ENCODE measurements at places on chromosomes 3 and 15.

DNA sequence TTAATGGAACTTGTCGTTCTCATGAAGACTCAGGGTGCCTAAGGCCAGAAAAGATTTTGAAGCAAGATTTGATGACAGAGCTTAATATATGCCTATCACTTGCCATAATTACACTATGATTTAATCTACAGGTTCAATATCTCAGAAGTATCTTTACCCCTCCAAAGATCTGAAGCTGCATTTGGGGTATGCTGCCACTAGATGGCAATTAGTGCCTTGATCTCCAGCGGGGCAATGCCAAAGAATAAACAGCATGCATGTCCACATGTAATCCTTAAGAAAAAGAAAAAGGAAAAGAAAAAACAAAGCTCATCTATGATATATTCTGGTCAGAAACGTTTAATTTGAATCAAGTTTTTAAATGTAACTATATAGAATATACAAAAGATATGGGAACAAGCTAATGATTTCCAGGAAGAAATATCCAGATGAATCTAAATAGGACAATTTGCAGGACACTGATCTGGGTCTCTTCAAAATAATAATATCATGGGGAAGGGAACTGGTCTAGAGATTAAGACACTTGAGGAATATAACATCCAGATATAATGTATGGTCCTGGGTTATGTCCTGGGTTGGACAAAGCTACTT is 55.0 kb upstream of the SOX14 start:
- no peak for DNase-seq

DNA sequence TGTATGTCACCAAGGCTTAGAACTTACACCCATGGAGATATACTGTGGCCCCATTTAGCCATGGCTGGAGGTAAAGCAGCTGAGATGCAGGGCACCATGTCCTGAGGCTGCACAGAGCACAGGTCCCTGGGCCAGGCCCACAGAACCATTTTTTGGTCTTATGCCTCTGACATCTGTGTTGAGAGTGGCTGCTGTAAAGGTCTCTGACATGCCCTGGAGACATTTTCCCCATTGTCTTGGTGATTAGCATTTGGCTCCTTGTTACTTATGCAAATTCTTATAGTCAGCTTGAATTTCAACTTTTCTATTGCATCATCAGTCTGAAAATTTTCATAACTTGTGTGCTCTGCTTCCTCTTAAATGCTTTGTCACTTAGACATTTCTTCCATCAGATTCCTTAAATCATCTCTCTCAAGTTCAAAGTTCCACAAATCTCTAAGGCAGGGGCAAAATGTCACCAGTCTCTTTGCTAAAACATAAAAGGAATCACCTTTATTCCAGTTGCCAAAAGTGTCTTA is 701.3 kb downstream of the EPHA3 start:
- no peak for DNase-seq

- no peak for DNase-seq
Observed at GRCh38 chr3:143265501-143266070, 146.0 kb downstream of the CHST2 start.

- no peak for DNase-seq
Observed at GRCh38 chr15:98446083-98446482, 202.3 kb upstream of the IGF1R start.

GRCh38 chr3:186119499-186119898 is 10.6 kb upstream of the ETV5 start:
- no peak for DNase-seq

GRCh38 chr3:113285226-113285625 is 73.9 kb downstream of the BOC start:
- DNase-seq: no peak

GRCh38 chr3:85838921-85839320 is 880.1 kb downstream of the CADM2 start:
- DNase-seq: no peak

DNA sequence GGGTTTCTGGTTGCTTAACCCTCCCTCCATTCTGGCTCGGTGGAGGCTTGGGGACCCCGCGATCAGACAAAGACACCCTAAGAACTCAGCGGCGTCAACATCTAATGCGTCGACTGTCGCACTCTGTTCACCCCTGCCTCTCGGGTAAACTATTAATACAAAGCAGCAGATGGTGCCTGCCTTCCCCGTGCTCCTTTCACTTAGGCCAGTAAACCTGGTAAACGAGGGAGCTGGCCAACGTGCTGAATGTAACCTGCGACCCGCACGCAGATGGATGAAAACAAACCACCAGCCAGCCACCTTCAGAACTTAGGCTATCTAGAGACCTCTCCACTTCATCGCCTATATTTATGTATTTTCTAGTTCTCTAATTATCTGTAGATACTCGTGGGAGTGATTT is 848 bp upstream of the CADPS start:
- no peak for DNase-seq

DNA sequence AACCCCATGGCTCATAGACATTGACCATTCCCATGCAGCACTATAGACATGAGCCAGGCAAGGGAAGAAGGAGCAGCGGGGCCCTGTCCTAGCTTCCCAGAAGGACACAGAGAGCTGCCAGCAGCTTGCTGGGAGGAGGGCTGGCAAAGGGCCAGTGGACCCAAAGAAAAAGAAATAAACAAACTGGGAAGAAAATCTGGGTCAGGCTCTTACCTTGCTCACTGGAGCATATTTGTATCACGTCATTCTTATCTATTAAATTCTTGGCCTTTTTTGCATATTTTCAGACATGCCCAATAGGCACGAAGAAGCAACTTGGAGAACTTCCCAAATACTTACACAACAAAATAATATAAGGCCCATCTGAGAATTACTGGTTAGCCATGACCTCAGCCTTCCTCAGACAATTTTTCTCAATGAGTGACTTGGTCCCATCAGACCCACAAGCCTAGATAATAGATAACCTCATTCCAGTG is 28.4 kb downstream of the RASGRP1 start:
- no peak for DNase-seq

DNA sequence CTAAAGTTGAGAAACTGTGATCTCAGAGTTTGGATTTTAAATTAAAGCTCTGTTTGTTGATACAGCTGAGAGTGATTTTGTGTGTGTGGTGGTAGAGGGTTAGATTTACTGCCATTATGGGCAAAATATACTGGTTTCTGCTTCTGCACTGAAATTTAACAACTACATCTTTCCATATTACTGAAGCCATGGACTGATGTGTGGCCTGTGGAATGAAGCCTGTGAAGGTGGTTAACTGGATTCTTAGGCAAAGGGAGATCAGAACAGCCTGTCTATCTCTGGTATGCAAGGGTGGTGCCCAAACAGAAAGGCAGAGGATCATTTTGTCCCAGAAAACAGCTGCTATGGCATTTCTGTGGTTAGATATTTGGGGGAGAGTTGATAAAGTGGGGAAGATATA is 297.3 kb upstream of the THBS1 start:
- DNase-seq: no peak

DNA sequence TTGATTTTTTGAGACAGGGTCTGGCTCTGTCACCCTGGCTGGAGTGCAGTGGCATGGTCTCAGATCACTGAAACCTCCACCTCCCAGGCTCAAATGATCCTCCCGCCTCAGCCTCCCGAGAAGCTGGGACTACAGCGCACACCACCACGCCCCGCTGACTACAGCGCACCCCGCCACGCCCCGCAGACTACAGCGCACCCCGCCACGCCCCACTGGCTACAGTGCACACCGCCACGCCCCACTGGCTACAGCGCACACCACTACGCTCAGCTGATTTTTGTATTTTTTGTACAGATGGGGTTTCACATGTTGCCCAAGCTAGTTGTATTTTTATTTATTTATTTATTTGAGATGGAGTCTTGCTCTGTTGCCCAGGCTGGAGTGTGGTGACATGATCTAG is 35.6 kb downstream of the SLC51A start:
- DNase-seq: no peak

GRCh38 chr15:42037656-42038055 is 16.8 kb upstream of the PLA2G4E start:
- no peak for DNase-seq

DNA sequence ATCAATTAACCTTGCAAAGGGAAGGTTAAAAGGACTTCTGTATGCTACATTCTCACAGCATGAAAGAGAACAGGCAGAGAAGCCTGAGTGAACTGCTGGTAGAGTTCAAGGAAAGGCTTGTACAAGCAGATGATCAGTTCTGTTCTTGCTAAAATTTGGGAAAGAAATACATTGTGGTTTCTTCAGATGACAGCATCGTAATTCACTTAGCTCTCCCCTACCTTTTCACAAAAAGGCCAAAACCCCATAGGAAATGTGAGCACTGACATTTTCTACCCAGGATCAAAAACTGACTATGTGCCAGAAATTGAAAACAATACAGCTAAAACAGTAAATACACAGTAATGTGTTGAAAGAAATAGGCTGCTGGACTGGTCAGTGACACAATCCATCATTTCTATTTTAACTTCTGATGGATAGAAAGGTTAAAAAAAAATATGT is 216.4 kb downstream of the DPH6 start:
- no peak for DNase-seq

- DNase-seq: no peak
Observed at GRCh38 chr3:116378077-116378476, 67.2 kb downstream of the LSAMP start.

GRCh38 chr15:100264994-100265640 is 76.7 kb downstream of the ADAMTS17 start:
- DNase-seq: no peak

DNA sequence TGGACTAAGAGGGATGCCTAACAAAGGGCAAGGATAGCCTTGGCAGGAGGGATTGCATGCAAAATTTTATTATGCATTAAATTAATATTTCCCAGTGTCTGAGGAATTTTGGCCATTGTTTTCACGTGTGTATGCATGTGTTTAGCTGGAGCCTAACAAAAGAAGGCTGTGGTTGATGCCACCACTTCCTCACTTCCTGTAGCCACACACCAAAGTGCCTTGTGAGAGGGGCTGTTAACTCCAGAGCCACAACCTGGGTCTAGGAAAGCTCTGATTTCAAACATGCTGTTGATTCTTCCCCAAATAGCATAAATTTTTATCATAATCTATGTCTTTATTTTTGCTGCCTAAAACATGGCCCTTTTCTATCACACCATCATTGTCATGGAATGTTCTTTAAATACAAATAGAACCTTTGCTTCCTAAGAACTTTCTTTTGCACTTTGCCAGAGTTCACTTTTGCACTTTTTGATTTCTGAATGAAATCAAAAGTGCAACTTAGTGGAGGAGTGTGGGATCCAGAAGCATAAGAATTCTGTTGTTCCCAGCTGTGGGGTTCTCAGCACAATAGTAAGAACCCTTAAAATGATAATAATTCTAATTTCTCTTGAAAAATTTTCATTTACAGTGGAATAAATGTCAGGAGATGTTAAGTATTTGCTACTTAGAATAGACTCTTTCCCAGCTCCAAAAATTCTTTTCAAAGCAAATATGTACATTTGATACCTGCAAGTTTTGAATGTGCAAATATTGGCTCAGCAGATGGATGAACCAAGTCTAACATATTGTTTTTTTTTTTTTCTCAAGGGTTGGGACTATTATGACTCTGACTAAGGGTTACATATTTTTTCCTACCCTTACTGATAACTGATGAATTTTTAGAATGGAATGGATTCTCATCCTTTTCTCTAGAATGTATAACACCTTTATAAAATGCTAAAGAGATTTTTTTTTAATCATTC is 35.6 kb upstream of the SPTSSB start:
- DNase-seq: no peak

DNA sequence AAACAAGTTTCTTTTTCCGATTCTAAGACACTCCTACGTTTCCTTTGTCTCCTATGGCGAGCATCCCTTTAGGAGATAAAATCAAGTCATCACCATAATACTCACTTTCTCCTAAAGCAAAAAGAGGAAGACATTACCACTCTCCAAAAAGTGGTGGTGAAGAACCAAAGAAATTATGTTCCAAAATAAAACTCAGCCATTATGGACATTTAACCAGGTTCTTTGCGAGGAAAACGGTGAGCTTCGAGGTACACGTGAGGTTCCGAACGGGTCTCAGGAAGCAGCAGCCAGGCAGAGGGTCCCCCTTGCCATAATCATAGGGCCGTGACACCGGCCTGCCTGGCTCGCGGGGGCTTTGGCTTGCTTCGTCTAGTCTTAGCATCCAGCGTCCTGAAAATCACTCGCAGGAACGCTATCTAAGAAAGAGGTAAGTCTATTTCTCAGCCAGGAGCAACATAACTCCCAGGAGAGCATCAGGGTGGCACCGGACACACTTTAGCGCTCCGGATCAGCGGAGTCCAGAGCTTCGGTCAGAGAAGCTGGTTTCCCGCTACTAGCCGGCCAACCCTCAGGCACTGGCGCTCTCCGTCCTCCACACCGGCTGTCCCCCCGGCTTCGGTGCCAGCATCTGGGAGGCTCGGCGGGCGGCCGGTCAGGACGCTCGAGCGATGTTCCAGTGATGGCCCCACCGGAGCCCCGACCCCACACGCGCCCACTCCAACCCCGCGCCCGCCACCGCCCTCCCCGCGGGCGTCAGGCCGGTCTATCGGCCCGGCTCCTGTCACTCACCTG is 581 bp downstream of the IP6K1 start:
- DNase-seq: peak; percentile 27

- no peak for DNase-seq
Observed at GRCh38 chr3:171895900-171896299, 52.8 kb downstream of the TMEM212 start.

GRCh38 chr3:194184801-194185200 is 48.9 kb downstream of the HES1 start:
- no peak for DNase-seq

GRCh38 chr15:31369727-31370126 is 43.1 kb downstream of the KLF13 start:
- DNase-seq: no peak

DNA sequence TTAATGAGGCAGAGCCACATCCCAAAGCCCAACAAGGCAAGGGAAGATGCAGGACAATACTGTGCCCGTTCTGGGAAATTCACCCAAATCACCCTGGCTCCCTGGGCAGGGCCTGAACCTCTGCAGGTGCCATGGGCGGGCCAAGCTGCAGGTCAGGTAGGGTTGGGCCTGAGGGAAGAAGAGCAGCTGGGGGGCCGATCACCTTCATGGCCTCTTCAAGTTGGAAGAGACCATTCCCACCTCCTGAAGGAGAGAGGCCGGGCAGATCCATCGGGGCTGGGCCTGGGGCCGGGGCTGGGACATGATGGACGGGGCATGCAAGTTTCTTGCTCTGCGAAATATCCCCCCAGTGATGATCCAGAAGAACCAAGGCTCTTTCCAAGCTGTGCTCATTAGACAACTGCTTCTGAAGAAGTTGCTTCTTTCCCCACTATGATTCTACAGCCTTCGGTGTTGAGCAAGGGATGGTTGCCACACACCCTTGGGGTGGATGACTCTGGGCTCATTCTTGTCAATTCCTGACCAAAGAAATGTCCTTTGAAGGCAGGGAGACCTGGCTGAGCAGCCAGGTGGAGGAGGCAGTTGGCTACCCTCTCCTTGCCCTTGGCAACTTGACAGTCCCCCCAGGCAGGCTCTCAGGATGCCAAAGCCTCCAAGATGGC is 38.2 kb downstream of the KLHL25 start:
- no peak for DNase-seq

- DNase-seq: no peak
Observed at GRCh38 chr3:105365391-105366325, 1.1 kb upstream of the ALCAM start.

DNA sequence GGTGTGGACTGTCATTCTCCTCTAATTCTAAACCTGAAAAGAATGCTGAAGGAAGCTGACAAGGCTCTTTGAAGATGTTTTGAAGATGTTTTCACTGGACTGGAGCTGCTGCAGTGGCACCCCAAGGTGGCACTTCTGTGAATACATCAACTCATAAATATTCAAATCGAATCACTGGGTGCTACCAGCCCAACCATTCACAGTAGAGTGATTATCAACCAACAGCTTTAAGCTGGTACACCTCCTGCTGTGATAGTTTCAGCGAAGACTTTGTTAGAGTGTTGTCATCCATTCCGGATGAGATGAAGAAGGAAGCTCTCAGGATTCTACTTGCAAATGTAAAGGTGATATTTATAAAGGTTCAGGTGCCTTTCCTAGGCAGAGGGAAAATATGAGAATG is 106.6 kb downstream of the LSAMP start:
- DNase-seq: no peak
